Activated T-helper 1 cell treated with anti-CD3 and anti-CD28 coated beads, Interleukin-12 subunit alpha, Interleukin-12 subunit beta, Interleukin-2, Interleukin-4 antibody, amounts not matched to agents 30 ng/mL and 10 ng/mL and 1 ng/mL, durations not matched to agents 14 hours and 24 hours and 36 hours (primary cell): ENCODE measurements at places on chromosomes 7 and 10.

GRCh38 chr7:112411186-112411795, 39.0 kb upstream of the IFRD1 start:
- H3K4me3 ChIP-seq = no peak overlapping the region
- no peak overlapping the region for H3K27ac ChIP-seq

GRCh38 chr7:131829947-131830558, 273.6 kb upstream of the PODXL start:
- H3K36me3 ChIP-seq = no peaks in the 10 kb centered on the region
- H3K4me1 ChIP-seq = no peaks in the 10 kb centered on the region
- no peak overlapping the region for H3K4me3 ChIP-seq
- DNase-seq = no peak

- no peaks in the 10 kb centered on the region for H3K36me3 ChIP-seq
- no peaks in the 10 kb centered on the region for H3K27me3 ChIP-seq
- peak overlapping the region; percentile 3 for H3K27ac ChIP-seq
- no peak for DNase-seq
- no peaks in the 10 kb centered on the region for H3K4me1 ChIP-seq
Measured at GRCh38 chr7:51129527-51130472, 186.8 kb downstream of the COBL start.

DNA sequence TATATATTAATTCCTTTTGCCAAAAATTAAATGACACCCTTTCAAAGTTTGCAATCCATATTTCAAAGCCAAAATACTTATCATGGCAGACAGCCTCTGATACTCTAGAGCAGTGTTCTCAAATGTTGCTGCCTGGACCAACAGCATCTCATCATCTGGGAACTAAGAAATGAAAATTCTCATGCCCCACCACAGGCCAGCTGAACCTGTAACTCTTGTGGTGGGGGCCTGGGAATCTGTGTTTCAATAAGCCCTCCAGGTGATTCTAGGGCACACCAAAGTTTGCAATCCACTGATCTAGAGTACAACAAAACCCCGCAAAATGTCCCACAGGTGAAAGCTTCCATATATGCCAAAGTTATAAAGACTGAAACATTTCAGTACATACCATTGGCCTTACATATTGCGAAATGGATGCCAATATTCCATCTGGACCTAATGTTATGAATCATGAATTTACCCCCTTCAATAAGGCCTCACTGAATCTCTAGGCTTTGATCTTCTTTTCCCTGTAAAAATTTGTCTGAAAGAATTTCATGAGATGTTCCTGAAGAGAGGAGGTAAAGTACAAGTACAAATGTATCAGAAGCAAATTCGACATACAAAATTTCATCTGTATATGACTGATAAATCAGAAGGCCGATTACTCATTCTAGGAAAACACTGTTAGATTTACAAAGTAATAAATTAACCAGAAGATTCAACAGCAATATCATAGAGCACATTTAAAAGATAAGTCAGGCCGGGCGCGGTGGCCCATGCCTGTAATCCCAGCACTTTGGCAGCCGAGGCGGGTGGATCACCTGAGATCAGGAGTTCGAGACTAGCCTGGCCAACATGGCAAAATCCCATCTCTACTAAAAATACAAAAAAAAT, 25.3 kb upstream of the EPC1 start:
- peaks cover 4% of the 10 kb centered on the region for H3K36me3 ChIP-seq
- no peak for DNase-seq
- no peak overlapping the region for H3K4me3 ChIP-seq
- H3K4me1 ChIP-seq = peaks cover 45% of the 10 kb centered on the region

DNA sequence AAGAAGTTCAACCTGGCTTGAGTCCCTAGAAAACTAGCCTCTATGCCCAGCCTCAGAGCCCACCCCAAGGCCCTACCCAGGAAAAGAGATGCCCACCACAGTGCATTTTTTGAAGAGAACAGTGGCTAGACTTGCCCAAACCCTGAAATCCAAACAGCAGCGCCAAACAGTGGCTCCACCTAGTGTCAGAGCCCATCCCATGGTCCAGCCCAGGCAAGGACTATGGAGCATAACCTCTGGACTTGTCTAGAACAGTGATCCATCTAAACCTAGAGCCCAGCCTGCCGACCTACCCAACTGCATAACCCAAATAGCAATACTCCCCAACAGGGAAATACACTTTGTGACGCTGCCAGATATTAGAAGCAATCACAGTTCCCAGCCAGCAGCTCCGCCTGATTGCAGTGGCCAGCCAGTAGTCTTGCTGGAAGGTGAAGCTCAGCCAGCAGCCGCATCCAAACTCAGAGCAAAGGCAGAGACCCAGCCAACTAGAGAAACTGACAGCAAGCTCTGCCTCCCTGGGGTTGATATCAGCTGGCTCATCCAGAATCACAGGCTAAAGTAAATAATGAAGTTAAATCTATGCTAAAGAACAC, 44.5 kb downstream of the HBP1 start:
- DNase-seq = no peak
- no peak overlapping the region for H3K27ac ChIP-seq
- no peaks in the 10 kb centered on the region for H3K4me1 ChIP-seq
- H3K27me3 ChIP-seq = no peaks in the 10 kb centered on the region
- peaks cover 20% of the 10 kb centered on the region for H3K36me3 ChIP-seq

- H3K27ac ChIP-seq = no peak overlapping the region
- no peaks in the 10 kb centered on the region for H3K36me3 ChIP-seq
- no peak for DNase-seq
- H3K4me3 ChIP-seq = no peak overlapping the region
- no peaks in the 10 kb centered on the region for H3K27me3 ChIP-seq
Measured at GRCh38 chr7:44533301-44534055, 7.7 kb downstream of the NPC1L1 start.

DNA sequence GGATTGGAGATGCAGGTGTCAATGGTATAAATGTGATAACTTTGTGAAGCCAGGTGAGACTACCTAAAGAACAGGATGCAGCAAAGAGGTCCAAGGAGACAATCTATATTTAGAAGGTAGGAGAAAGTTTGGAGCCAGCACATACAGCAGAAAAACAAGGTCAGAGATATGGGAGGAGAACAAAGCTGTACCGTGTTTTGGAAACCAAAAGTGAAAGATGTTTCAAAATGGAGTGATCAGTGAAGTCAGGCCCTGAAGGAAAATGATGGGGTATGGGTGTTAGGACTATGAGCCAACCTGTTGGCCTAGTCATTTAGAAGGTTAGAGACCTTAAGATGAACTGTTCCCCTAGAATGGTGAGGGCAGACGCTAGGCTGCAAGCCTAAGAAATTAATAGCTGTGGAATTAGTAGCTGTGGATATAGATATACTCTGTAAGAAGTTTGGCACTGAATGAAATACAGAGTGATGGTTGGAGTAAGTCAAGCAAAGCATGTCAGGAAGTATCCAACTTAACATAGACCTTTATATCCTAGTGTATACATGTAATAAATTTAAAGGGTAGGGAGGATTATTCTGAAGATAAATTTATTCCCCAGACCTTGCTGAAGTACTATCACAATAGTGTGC, 149.8 kb upstream of the WNT16 start:
- no peak overlapping the region for H3K27ac ChIP-seq
- H3K36me3 ChIP-seq = no peaks in the 10 kb centered on the region
- H3K4me1 ChIP-seq = peaks cover 9% of the 10 kb centered on the region
- DNase-seq = no peak
- no peak overlapping the region for H3K4me3 ChIP-seq
- peaks cover 2% of the 10 kb centered on the region for H3K27me3 ChIP-seq

GRCh38 chr7:45579391-45579801, 5.2 kb downstream of the ADCY1 start:
- H3K4me3 ChIP-seq = no peak overlapping the region
- no peaks in the 10 kb centered on the region for H3K4me1 ChIP-seq
- no peak overlapping the region for H3K27ac ChIP-seq
- no peaks in the 10 kb centered on the region for H3K36me3 ChIP-seq
- DNase-seq = no peak

DNA sequence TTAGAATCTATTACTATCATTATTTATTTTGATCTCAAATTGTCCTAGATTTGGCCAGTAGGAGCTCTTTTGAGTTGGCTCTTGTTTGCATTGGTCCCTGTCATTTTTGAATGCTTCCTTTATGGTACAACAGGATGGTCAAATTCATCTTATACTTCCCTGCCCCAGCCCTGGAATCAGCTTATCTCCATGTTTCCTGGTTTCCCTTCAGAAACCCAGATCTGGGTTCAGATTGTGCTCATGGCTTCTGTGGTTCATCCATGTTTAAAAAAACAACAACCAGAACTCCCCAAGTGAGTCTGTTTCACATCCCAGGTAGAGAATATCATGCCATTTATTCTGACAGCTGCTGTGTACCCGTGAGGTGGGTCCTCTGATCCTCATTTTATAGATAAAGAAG, 10.6 kb downstream of the ZFYVE27 start:
- H3K4me1 ChIP-seq = no peaks in the 10 kb centered on the region
- H3K36me3 ChIP-seq = peaks cover 33% of the 10 kb centered on the region
- no peaks in the 10 kb centered on the region for H3K27me3 ChIP-seq
- H3K27ac ChIP-seq = no peak overlapping the region

GRCh38 chr7:124032369-124033094, at the start of gene TMEM229A:
TMEM229A (minus strand) TSS chr7:124033067; CDS start chr7:124033003, 64 bp downstream.
- H3K4me3 ChIP-seq = peak within 1 kb of the TSS; percentile 66
- H3K4me1 ChIP-seq = peaks cover 4% of the 10 kb centered on the region
- no peak for DNase-seq

DNA sequence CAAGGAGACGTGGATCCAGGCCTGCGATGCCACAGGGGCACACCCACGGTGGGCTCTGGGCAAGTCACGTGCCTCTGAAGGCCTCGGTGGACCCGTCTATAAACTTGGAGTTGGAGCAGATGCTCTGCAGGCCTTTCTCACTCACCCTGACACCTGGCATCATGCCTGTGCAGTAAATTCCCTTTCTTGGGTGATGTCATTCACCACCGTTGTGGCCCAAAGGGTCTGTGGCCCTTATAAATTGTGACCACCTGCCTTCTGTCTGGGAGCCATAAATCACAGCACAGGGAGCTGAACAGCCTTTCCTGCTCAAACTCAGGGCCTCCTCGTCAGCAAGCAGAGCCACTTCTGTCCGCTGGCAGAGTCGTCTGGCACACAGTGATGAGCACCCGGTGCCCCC, 52.2 kb downstream of the GPAM start:
- no peak overlapping the region for H3K27ac ChIP-seq
- peaks cover 7% of the 10 kb centered on the region for H3K27me3 ChIP-seq
- H3K36me3 ChIP-seq = no peaks in the 10 kb centered on the region
- no peak for DNase-seq
- H3K4me3 ChIP-seq = no peak overlapping the region
- H3K4me1 ChIP-seq = no peaks in the 10 kb centered on the region

- H3K27me3 ChIP-seq = no peaks in the 10 kb centered on the region
- H3K4me3 ChIP-seq = no peak overlapping the region
- H3K4me1 ChIP-seq = no peaks in the 10 kb centered on the region
- DNase-seq = no peak
- H3K27ac ChIP-seq = no peak overlapping the region
Measured at GRCh38 chr10:37003126-37003525, 122.3 kb upstream of the ANKRD30A start.

DNA sequence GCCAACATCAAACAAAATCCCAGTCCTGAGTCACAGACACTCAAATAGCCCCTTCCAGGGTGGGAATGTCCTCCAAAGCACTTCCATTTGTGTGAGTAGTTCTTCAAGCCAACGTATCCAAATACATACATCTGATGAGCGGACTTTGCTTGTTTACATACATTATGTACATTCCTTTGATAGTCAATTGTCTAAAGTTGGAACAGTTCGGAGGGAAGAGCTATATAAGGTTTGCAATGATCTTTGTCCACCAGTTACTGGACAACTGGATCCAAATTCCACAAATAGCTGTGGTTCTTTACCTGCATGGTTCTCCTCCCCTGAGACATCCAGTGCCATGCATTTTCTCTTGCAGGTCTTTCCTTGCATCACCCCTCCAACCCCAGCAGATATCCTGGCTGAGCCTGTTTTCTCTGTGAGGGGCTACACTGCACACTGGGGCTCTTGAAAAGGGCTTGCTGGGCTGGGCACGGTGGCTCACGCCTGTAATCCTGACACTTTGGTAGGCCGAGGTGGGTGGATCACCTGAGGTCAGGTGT, 4.7 kb upstream of the MGMT start:
- H3K4me1 ChIP-seq = no peaks in the 10 kb centered on the region
- H3K4me3 ChIP-seq = no peak overlapping the region
- peaks cover 12% of the 10 kb centered on the region for H3K27me3 ChIP-seq
- H3K36me3 ChIP-seq = no peaks in the 10 kb centered on the region

DNA sequence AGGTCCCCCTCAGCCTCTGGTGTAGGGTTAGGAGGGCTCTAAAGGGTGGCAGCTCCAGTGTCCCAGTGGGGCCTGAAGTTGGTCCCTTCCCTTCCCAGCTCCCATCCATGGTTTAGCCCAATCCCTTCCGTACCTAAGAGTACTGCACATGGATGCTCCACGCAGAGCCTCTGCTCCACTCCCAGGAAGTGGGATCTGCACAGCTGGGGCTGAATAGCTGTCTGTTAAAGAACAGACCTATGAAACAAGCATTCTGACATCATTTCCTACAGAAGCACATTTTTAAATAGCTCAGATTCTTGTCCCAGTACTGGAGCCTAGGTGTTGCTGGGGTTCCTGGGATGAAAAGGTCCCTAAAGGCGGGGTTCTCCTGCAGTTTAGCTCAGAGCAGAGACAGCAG, 135.9 kb downstream of the ZMYND11 start:
- no peak overlapping the region for H3K27ac ChIP-seq
- H3K4me3 ChIP-seq = no peak overlapping the region
- DNase-seq = no peak
- H3K36me3 ChIP-seq = no peaks in the 10 kb centered on the region
- H3K4me1 ChIP-seq = no peaks in the 10 kb centered on the region
- peaks cover 4% of the 10 kb centered on the region for H3K27me3 ChIP-seq

- H3K4me1 ChIP-seq = no peaks in the 10 kb centered on the region
- H3K36me3 ChIP-seq = no peaks in the 10 kb centered on the region
- H3K27me3 ChIP-seq = no peaks in the 10 kb centered on the region
- no peak for DNase-seq
- H3K27ac ChIP-seq = no peak overlapping the region
Measured at GRCh38 chr10:34444223-34445183, 370.6 kb downstream of the PARD3 start.
